T1000 (cell line): ENCODE measurements at places on chromosomes 6 and 20.

DNA sequence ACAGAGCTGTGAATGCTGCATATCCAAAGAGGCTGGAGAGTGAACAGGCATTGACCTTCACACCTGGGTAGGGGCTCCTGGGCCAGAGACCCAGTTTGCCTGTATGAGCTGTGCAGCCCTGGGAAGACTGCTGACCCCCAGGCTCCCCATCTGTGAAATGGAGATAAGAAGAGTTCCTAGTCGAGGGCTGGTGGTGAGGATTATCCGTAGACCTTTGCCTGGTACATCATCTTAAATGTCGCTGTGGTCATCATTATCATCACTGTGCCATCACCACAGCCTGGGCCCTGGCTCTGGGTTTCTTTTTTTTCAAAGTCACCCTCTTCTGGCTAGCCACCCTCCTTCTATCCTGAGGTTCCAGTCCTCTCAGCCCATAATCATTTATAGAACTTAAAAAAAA is 12.0 kb downstream of the AGPAT4 start:
- DNase-seq, result no peak

DNA sequence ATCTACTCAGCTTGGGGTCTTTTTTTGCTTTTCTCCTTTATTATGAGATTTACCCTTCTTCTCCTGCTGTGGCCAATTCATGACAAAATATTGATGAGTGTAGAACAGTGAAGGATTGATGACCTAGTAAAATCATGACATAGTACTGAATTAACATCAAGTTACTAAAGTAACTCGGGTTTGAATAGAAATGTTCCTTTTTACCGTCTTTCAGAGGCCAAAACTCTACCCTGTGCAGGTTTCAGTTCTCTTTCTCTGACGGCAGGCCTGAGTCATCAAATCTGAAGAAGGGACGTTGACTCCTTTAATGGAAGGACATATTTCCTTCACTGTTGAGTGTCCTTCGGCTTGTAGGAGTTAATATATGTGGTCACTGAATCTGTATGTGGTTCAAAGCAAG is 80.7 kb downstream of the RREB1 start:
- DNase-seq, result no peak

DNA sequence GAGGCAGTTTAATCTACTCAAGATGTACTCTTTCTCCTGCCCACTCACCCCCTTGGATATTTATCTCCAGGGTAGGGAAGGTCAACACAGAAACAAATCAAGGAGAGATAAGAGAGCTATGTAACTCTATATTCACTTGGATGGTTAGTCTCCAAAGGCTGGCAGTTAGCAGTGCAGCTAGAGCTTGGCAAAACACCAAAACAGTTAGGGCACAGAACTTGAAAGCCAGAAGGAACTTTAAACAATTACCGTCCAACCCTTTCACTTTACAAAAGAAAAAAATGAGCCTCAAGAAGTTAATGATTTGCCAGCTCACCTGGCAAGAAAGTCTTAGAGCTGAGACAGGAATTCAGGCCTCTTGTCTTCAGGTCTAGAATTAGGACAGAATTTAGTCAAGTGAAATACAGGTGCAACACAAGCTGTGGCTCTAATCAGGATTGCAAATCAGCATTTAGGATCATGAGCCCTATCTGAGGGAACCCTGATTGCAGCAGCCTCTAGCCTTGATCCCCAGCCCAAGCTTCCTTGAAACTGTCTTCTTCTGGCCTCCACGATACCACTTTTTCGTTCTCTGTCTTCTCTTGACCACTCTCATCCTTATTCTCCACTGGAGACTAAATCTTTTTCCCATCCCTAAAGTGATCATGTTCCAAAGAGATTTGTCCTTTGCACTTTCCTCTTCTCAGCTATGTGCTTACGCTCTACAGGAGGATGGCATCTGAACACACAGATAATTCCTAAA is 14.9 kb downstream of the NEDD9 start:
- DNase-seq, result no peak

- DNase-seq, result no peak
These were observed 13.7 kb downstream of the RAET1E start for GRCh38 chr6:149884215-149884614.

DNA sequence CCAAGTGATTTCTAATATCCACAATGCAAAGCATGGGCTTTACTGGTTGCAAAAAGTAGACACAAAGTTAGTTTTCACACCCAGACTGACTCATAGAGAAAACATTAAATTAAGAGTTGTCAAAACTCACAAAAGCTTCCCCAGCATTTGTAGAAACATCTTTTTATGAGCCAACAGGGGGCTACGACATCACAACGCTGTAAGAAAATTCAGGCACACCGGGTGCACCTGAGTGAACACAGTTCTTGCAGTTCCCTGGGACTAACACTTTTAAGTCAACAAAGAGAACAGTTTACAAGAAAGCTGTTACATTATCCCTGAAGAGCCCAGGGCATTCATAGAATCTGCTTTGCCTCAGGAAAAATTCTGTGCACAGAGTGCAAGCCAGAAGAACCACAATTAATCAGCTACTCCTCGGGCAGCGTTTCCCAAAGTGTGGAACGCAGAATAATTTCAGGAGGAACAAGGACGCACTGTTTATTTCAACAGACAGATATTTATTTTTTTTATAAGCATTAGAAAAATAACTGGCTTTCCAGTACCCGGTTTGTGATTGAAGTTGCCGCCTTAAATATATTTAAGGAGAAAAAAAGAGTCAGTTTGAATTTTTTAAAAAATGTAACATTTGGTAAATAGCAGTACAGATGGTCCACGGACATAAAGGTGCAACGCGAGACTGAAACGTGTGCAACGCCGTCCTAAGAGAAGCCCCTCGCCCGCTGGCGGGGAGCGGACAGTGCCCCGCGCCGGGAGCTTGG is 1.2 kb downstream of the NCOA5 start:
- no peak for DNase-seq

DNA sequence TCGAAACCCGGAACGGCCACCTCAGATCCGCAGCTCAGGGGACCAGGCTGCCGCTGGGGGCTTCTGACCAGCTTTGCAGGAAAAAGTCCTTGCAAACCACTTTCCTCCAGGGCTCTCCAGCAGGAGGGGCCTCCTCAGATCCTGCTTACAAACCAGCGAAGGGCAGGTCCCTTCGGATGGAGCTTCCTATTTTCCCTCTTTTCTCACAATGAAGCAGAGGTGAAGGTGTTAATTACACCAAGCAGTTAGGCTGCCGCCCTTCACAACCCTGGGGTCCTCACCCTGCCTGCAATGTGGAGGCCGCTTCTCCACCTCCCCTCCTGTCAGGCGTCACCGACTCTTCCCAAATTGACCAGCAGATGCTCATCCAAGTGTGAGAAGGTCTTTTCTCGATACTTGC is 5.7 kb downstream of the ARHGAP40 start:
- DNase-seq, result no peak

- DNase-seq, result no peak
These were observed 45.2 kb upstream of the SMAP1 start for GRCh38 chr6:70622461-70622860.

GRCh38 chr6:158161566-158162254 is 6.4 kb downstream of the SERAC1 start:
- no peak for DNase-seq

DNA sequence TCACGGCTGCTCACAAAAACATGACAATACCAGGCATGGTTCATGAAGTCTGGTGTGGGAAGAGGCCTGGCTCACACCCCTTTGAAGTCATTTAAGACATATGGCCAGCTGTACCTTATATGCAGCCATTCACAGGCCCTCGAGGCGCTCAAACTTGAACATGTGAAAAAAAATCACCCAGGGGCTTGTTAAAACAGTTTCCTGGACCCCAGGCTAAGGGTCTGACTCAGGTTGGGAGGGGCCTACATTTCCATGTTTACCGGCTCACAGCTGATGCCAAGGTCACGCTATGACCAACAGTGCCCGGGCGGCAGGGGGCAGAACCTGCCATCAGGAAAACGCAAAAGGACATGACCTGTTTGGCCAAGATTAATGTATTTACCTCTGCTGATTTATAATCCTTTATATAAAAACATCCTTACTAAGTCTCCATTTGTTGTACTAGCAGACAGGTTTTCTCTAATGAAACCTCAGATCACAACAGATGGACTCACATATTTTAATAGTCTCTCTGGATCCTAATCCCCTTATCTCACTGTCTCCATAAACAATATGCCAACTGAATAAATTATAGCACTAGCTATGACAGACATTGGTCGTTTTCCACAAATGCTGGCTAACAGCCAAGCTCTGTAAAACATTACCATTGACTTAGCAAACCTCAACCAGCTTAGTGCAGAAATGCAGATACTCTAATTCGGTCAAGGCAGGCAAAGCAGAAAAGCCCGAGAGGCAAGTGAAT is 19.9 kb downstream of the EZR start:
- DNase-seq, result peak; percentile 67

DNA sequence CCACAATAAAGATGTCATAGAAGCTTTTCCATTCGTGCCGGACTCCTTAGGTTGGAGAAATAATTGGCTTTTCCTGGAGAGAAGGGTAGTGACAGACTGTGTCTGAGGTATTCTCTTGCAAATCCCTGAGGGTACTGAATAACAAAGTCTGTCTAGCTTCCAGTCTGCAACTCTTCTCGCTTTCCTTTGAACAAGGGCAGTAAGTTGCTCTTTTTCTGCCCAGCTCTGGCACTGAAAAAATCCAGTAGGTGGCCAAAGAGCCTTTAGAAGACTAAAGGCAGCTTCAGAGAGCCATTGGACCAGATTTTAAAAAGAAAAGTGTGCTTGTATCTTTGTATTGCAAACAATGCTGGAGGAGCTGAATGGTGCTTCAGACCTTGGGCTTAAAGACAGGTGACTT is 20.7 kb upstream of the RREB1 start:
- DNase-seq, result no peak

- DNase-seq, result no peak
These were observed 159.5 kb downstream of the MRPL14 start for GRCh38 chr6:43967719-43968091.

DNA sequence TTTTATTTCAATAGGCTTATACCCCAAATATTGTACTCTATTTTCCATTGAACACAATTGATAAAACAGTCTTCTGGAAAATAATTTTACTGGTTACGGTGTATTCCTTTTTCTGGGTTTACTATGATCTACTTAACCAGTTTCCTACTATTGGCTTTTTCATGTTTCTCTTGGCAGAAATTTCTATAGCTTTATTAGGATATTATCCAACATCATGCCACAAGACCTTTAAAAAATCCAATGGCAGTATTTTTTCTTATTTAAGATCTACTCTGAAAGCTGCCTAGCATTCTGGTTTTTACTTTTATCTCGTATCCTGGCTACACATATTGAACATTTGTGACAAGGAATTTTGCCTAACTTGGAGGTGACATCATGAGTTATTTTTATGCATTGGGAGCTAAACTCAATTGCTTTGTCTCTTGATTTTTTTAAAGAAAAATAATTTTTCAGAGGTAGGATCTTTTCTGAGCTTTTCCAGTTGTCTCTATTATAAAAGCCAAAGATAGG is 45.5 kb downstream of the SLC9A8 start:
- DNase-seq, result no peak

GRCh38 chr6:151916680-151917164 is 109.2 kb downstream of the ESR1 start:
- peak; percentile 51 for DNase-seq

DNA sequence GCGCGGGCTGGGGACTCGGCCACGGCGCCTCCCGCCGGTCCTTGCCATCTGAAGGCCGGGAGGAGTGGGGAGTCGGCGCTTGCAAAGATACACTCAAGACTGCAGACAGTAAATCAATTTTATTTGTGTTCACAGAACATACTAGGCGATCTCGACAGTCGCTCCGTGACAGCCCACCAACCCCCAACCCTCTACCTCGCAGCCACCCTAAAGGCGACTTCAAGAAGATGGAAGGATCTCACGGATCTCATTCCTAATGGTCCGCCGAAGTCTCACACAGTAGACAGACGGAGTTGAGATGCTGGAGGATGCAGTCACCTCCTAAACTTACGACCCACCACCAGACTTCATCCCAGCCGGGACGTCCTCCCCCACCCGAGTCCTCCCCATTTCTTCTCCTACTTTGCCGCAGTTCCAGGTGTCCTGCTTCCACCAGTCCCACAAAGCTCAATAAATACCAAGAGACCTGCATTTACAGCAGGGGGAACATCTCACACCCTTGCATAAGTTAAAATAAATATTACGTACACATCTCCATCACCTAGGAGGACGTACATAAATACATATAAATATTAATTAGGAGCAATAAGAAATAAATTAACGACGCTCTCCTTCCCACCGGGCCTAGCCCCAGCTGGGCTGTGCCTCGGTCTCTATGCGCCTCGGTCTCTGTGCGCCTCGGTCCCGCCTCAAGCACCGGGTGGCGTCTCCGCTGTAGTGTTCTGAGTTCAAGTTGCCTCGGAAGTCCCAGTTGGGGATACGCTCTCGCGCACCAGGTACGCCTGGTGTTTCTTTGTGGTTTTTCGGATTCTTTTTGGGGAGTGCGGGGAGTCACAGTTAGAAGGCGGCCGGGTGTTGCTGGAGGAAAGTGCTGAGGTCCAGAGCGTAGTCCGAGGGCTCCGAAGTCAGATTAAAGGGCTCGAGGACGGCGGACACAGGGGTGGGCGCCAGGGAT is 889 bp upstream of the FLOT1 start:
- DNase-seq, result no peak
